NCI-H69 (cell line): ENCODE measurements at places on chromosomes 13 and 19.

GRCh38 chr13:96397807-96398206 lies 307.9 kb downstream of the HS6ST3 start:
- DNase-seq, result no peak

GRCh38 chr13:69487576-69487975 lies 620.0 kb upstream of the ATXN8OS start:
- no peak for DNase-seq

GRCh38 chr13:21061029-21061763 lies at the start of gene LATS2:
LATS2 (minus strand) TSS chr13:21061586; CDS start chr13:21046026, 15,560 bp downstream.
- peak; percentile 59 for DNase-seq

DNA sequence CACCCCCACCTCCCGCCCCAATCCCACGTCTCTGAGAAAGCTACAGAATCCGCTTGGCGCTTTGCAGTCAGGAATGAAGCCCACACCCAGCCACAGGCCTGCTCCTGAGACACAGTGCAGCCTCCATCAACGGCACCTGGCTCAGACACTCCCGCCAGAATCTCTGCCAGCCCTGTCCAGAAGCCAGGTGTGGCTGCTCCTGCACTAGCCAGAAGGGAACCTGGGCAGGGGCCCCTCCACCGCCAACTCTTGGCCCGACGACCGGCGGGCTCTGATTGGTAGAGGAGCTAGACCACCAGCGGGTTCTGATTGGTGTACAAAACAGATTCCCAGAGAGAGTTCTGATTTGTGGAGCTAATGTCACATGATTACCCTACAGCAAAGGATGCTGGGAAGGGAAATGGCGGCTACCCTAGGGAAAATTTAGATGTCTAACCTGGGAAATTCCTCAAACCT lies 2.9 kb upstream of the PPP6R1 start:
- no peak for DNase-seq

- peak; percentile 44 for DNase-seq
Observed at GRCh38 chr19:45161738-45162607, 1.2 kb upstream of the NKPD1 start.

DNA sequence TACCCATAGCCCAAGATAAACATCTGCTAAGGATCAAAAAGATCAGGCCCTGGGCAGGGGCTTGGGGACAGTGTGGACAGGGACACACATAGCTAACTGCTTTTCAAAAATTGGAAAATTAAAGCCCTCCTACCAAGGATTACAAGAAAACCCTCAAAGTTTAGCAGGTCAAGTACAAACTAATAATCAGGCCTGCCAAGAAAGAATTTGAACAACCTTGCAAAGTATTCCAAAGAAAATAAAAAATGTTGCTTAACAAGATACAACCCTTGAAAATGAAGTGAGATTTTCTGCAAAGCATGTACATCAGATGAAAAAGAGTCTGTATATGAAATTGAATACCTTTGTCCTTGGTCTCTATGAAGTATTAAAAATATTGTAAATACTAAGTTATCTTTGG lies 67.3 kb downstream of the KLF12 start:
- DNase-seq, result no peak

GRCh38 chr13:95106562-95106961 lies 194.7 kb downstream of the ABCC4 start:
- no peak for DNase-seq

GRCh38 chr13:38440666-38441065 lies 91.0 kb downstream of the UFM1 start:
- peak; percentile 1 for DNase-seq

GRCh38 chr13:26132756-26133155 lies 80.9 kb upstream of the SHISA2 start:
- DNase-seq, result peak; percentile 0

DNA sequence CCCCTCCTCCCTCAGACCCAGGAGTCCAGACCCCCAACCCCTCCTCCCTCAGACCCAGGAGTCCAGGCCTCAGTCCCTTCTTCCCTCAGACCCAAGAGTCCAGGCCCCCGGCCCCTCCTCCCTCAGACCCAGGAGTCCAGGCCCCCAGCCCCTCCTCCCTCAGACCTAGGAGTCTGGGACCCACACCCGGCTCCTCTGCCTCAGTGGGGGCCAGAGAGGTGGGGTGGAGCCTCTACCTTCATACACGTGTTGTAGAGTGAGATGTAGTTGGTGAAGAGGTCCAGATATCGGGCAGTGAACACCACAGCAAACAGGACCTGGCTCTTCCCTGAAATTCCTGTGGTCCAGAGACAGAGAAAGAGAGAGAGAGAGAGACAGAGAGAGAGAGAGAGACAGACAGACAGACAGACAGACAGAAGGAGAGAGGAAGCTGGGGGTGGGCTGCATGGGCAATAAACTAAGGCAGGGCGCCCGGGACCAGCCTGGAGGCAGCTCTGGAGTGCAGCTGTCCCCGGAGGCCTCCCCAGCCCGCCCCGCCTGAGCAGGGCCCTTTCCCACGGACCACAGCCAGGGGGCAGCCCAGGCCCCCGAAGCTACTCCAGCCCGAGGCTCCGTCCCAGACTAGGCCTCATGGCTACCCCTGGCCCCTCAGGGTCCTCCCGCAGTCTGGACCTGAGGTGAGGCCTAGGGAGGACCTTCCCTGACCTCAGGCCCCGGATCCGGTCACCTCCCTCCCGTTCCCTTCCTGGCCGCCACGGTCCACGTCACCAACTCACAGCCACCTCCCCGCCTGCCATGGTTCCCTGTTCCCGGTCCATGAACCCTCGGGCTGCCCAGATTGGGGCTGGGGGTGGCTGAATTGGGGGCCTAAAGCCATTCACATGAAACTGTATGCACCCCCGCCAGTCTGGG lies 907 bp downstream of the KDELR1 start:
- DNase-seq, result peak; percentile 74

DNA sequence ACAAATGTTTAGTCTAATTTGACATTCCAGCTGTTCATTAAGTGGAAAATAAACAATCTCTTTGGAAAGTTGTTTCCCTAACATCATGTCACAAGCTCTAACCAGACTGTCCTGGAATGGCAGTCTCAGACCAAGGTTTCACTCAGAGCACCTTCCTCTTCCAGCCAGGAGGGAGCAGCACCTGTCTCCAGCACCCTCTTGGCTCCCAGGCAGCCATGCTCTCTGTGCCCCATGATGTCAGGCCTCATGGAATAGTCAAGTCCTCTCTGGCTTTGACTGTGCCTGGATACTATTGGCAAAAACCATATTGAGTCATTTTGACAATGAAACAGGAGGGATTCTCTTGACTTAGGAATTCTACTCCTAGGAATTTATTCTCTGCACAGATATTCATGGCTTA lies 171.4 kb downstream of the OXGR1 start:
- peak; percentile 36 for DNase-seq

DNA sequence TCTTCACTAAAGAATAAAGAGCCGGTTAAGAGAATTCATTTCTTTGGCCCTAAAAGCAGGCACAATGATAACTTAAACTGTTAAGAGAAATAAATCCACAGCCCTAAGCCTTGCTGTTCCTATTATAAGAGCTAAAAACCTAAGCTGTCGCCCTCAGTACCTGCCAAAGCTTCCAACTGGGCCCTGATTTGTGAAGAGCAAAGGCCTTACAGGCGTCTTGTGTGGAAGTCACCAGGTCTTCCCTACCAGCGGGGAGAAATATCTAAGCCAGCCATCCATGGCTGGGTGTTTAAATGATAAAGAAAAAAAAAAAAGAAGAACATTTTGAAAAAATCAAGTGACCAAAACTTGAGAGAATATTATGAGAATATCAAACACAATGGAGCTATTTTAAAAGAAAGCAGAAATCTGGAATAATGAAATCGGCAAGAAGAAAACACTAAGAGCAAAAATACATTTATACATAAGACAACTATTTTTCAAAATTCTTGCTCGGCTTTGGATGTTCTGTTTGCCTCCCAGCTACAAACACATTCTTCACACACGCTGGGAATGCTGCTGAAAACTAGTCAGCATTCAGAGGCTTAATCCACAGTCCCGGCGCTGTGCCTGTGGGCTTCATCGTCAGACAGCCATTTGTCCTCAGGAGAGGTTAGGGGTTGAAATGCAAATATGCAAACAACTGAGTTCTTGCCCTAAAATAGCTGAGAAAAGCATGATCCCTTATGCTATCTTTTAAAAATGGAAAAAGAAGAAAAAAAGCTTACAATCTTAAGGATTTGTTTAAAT lies 89.8 kb upstream of the LSM14A start:
- DNase-seq, result no peak

DNA sequence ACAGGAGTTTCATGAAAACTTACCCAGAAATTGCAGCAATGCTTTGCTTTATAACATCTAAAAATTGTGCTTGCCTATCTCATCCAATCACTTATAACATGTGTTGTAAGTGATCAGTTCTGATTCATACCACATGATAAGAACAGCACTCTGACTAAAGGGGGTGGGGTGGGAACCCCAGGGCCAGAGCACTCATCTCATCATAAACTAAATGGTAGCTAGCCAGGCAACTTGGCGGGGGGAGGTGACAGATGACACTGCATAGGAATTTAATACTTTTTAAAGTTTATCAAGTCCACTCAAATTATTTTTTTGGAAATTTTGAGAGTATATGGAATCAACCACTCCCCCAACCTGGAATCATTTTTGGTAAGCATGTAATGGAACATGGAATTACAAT lies 42.1 kb downstream of the FOXO1 start:
- no peak for DNase-seq

GRCh38 chr13:28268800-28269223 lies 130.5 kb downstream of the PAN3 start:
- no peak for DNase-seq
